Renal pelvis (tissue), 12 donors: ENCODE measurements at places on chromosomes 13 and 19.

- DNase-seq: no peak
Observed at GRCh38 chr19:51783372-51783771, 11.6 kb upstream of the FPR3 start.

DNA sequence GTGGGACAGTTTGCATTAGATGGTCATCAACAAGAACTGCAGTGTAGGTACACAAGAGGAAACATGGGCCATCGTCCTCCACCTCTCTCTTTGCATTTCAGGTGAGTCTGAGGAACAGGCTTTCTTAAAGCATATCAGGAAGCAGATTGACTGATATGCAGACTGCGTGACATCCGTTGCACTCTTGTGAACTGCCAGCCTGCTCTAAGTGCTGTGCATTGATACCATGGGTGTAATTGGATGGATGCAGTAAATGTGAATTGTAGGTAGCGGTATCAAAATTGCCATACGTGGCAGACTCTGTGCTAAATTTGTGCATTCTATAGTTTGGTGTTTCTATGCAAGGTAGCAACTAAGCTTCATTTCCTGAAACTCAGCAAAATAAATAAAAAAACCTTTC, 1008.3 kb downstream of the EFNB2 start:
- no peak for DNase-seq

GRCh38 chr19:7718668-7719067, 13.2 kb downstream of the CLEC4G start:
- no peak for DNase-seq

DNA sequence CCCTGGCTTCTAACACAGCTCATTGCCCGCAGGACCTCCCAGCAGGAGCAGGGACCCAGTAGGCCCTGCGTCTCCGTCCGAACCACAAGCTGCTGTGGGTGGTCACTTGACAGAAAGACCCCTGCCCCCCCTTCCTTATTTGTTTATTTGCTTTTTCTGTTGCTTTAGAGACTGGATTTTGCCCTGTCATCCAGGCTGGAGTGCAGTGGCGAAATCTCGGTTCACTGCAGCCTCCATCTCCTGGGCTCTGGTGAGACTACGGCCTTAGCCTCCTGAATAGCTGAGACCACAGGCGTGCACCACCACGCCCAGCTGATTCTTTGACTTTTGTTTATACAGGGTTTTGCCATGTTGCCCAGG, 7.6 kb upstream of the PTBP1 start:
- DNase-seq: no peak

- DNase-seq: no peak
Observed at GRCh38 chr13:113843063-113843654, 20.7 kb downstream of the GAS6 start.

DNA sequence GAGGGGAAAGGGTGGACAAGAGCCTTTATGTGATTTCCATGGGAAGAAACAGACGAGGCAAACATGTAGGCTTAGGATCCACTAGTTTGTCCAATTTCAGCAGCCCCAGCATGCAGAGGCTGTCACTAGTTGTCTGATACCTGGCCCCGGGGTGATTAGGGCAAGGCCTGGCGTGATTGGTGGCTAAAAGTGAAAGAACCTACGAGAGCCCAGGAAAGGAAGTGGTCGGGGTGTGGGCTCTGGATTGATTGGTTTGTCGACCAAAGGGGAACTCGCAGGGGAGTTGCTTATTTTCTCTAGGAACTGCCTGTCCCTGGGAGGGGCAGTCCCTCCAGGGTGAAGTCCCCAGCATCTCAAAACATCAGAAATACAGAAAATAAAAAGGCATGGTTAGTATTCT, 64.2 kb upstream of the UQCRFS1 start:
- no peak for DNase-seq

- no peak for DNase-seq
Observed at GRCh38 chr13:79228972-79229371, 177.1 kb downstream of the RBM26 start.

DNA sequence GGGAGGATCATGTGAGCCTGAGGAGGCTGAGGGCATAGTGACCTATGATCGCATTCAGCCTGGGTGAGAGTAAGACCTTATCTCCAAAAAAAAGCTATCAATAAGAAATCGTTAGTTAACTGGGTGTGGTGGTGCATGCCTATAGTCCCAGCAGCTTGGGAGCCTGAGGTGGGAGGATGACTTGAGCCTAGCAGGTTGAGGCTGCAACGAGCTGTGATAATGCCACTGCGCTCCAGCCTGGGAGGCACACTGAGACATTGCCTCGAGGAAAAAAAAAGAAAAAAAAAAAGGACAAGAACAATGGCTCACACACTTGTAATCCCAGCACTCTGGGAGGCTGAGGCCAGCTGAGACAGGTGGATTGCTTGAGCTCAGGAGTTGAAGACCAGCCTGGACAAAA, 16.2 kb downstream of the PSPC1 start:
- no peak for DNase-seq

DNA sequence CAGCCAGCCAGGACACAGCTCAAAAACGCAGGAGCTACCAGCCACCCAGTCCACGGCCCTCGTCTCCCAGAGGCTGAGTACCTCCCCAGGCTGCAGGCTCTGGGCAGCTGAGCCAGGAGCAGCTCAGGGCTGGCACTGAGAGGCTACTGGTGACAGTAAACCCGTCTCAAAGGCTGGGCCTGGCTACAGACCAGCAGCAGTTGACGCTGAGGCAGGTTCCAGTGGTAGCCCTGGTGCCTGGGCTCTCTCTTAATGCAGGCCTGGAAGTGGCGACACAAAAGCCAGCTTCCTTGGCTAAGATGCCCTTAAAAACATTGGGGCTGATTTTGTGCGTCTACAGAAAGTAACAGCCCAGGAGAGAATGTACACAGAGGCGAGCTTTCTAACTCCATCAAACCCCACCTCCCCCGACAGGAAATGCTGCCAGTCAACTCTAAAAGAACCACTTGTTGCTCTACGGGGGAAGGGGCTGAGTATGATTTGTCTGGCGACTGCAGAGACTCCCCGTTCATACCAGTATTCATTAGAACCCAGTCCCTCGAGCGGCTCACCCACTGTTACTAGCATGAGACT, 126.3 kb downstream of the STK24 start:
- no peak for DNase-seq

DNA sequence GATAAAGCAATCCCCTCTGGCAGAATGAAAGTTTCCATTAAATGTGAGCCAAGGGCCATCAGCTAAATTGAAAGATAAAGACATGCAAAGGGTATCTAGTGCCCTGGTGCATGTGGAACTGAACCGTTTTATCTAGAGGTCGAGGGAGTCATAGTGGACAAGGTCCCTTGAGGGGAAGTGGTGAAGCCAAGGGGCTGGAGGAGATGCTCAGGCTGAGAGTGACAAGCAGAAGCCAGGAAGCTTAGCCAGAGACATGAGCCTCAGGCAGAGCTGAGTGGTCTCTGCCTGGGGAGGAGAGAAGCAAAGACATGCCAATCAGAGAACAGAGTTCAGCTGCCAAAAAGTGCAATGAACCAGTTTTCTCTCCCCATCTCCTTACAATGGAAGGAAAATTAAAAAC, 68.1 kb upstream of the SLC10A2 start:
- DNase-seq: no peak

DNA sequence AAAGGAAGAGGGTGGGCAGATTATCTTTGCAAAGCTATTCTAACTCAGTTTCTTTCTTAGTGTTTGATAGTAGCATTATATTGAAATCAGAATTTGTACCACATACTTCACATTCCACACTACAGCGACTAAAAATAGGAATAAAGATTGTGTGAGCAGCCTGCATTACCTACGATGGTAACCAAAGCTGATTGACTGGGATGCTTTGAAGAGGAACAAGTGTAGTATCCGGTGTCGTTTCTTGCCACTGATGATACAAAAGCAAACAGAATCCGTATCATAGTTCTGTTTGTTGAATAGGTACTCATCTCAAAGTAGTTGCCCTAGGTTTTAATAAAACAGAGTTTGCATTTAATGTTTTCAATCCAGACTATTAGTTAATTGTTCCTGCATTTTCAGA, 51.2 kb downstream of the FLT3 start:
- no peak for DNase-seq

- DNase-seq: no peak
Observed at GRCh38 chr13:79482281-79482970, 1.5 kb downstream of the NDFIP2 start.

- DNase-seq: no peak
Observed at GRCh38 chr13:73945382-73945781, 188.8 kb downstream of the KLF12 start.

DNA sequence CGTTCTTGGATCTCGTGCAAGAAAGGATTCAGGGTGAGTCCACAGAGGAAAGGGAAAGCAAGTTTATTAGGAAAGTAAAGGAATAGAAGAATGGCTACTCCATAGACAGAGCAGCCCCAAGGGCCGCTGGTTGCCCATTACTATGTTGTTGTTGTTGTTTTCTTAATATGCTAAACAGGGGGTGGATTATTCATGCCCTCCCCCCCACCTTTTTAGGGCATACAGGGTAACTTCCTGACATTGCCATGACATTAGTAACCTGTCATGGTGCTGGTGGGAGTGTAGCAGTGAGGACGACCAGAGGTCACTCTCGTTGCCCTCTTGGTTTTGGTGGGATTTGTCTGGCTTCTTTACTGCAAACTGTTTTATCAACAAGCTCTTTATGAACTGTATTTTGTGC, 29.1 kb upstream of the PCDH9 start:
- no peak for DNase-seq

DNA sequence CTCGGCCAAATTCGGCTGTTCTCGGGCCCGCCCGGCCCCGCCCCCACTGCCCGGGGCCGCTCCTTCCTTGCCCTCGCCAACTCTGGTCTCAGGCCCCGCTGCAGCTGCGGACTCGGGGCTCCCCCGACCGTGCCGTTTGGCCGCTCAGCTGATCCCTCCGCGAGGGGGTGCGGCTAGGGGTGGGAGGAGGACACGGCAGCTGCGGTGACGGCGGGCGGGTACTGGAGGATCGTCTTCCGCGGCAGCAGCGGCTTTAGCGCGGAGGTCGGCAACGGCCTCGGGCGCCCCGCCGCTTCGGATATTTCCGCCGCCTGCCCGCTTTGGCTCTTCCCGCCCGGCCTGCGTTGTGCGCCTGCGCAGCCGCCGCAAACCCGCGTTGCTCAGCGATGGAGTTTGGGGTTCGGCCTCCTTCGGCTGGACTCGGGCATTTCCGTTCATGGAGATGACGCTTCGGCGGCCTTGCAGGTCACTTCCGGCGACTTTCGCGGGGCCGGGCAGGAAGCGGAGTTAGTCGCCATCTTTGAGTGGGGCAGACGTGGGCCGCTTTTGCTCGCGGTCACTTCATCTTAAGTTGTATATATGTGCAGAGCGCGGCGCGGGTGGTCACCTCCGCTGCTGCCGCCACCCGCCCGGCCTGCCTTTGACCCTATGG, 338 bp upstream of the UBE2M start:
- peak; percentile 99 for DNase-seq

DNA sequence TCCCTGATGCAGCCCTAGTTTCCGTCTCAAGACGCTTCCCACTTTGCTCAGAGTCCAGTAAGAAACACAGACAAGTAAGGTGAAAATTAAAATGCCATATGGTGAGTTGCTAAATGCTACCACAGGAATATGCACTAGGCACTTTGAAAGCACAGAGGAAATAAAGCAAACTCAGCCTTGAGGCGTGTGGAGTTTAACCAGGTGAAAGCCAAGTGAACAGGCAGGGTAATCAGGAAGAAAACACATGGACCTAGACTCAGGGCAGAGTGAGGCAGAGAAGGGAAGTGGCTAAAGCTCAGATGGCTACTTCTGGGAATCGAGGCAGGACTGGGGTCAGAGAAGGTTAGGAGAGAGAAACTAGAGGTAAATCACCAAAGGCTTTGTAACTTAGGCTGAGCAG, 5.4 kb upstream of the UBL3 start:
- DNase-seq: no peak

DNA sequence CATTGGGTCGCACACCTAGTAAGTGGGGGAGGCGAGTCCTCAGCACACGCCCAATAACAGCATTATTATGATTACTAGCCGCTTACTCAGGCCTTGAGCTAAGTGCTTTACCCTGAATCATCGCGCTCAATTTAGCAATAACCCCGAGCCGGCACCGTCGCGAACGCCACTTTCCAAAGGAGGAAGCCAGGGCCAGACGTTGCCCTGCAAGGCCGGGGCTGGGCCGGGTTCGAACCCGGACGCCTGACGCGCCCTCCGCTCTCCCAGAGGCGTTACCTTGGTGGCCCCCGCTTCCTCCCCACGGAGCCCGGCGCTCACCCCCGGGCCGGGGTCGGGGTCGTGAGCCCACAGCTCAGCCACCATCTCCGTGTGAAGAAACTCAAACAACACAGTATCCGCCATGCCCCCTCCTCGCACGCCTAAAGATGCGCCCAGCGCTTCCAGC, at the start of gene TRAPPC6A:
Gene TRAPPC6A (minus strand): TSS at position 421 of the 445 bp plus-strand sequence. CDS start 19 bp downstream, at position 402.
- DNase-seq: no peak

- no peak for DNase-seq
Observed at GRCh38 chr13:93416736-93417355, 190.2 kb downstream of the GPC6 start.

DNA sequence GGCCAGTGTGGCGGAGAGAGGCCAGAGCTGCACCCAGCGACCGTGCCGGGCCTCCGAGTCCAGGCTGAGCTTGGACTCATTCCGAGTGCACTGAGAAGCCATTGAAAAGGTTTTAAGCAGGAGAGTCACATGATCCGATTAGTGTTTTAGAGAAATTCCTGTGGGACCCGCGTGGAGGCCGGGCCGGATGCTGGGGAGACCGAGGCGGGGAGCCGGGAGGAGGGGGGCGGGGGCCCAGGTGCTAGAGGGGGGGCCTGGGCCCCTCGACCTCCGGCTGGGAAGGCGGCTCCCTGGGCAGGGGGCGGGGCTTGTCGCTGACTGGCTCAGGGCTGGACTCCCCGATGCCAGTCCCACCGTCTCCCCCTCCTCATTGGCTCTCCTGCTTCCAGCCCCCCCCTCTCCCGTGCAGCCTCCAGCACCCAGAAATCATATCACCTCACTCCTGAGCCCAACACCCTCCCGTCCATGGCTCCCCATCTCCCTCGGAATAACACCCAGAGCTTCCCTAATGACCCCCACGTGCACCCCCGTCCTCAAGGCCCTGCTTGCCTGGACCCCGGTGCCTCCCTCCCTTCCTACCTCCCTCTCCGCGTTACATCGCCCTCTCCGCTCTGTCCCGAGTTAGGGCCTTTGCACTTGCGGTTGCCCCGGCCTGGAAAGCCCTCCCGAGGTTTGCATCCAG, 5.2 kb upstream of the ZNF579 start:
- peak; percentile 90 for DNase-seq

GRCh38 chr13:25380082-25380481, 8.3 kb downstream of the ATP8A2 start:
- DNase-seq: no peak

- no peak for DNase-seq
Observed at GRCh38 chr13:32430018-32430747, 2.3 kb upstream of the N4BP2L1 start.

GRCh38 chr13:112704308-112705145, 14.7 kb downstream of the ATP11A start:
- no peak for DNase-seq

DNA sequence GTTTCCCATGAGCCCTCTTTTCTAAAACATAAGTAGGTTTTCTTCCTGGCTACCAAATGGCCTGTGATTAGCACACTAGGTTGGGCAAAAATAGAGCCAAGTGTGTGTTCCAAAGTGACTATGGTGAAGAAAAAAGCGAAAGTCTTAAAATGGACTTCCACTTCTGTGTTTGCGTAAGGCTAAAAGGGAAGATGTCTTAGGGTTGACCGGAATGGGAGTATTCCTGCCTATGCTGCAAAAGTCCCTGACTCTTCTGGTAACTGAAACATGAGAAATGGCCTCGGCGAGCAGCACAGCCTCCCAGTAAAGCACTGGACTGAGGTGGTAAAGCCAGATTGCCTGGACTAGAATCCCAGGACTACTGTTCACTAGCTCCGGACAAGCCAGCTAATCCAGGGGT, 2.4 kb upstream of the FPR1 start:
- DNase-seq: no peak

GRCh38 chr19:12090807-12091206, 26.3 kb downstream of the ZNF844 start:
- peak; percentile 45 for DNase-seq
